ENCODE measurements at places on chromosomes 7 and 10.

DNA sequence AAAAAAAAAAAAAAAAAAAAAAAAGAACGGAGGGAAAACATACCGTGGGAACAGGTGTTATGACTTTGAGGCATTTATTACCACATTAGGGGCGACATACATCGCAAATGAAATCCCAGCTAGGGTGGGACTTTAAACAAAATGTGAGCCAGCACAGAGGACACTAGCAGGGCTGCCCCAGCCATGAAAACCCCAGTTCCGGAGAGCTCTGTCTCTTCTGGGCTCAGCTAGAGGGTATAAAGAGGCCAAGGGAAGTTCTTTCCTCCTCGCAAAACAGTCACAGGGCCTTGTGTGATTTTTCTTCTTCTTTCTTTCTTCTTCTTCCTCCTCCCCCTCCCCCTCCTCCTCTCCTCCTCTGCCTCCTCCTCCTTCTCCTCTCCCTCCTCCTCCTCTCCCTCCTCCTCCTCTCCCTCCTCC is 59.9 kb upstream of the ECHDC3 start:
- DNase-seq: no peak

DNA sequence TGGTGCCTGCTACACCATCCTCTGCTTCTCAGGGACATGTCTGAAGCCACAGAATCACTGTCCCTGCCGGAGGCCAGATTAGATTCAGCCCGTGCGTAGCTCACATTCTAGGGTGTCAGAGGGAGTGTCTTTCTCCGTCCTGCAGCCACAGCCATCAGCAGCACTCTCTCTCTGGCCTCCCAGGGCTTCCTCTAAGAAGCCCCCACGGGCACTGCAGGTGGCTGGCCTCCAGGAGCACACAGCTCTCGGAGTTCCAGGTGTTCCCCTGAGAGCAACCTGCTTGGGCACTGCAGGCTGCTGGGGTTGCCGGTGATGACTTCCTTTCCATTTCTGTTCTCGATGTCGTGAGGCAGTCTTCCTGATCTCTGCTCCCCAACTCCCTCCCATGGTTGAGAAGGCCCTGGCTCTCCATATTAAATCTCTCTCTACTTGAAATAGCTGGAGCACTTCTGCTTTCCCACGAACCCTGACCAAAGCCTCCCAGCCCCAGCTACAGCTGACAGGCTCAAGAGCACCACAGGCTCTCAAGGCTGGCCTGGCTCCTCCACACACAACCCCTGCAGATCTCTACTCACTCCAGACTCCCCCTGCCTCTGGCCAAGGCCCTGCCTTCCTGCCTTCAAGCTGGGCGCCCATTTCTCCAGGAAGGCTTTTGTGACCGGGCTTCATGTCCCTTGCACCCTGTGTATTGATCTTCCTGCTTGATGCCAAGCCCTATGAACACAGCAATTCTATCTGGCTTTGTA is 49.0 kb upstream of the TMEM72 start:
- DNase-seq: no peak

- no peak for DNase-seq
These were observed 33.2 kb downstream of the BLVRA start for GRCh38 chr7:43791665-43792064.

DNA sequence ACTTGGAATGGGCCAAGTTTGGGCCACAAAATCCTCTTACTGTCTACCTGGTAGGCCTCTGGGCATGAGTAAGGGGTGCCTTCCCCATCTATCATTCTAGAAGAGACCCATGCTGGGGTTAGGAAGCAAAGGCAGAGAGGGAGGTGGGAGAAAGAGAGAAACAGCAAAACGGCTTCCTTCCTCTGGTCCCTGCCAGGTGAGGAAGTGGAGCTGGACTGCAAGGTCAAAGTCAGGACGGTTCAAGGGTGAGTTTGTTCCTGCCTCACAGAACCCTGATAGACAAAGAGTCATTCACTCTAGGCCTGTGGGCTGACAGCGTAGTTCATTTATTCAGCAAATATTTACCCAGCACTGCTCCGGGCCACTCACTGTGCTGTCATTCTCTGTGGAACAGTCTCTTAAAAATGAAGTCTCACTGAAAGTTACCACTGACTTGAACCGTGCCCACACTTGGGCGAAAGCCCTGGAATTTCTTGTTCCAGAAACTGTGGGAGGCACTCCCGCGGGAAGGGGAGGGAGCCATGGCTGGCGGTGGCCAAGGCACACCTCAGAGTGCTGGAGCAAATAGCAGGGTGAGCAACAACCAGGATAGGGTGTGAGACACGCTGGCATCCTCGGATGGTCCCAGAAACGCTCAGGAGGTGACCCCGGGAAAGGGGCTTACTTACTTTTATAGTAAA is 26.2 kb upstream of the ECHDC3 start:
- no peak for DNase-seq
